PC-3 (cell line): ENCODE measurements at places on chromosomes 3 and 15. TPM values are rescaled to one million over a fixed set of nuclear protein-coding genes. Genes with fewer than 3 reads are reported as not detected.

- no peak for DNase-seq
Measured at GRCh38 chr3:119762876-119763275, 19.0 kb upstream of the NR1I2 start.

DNA sequence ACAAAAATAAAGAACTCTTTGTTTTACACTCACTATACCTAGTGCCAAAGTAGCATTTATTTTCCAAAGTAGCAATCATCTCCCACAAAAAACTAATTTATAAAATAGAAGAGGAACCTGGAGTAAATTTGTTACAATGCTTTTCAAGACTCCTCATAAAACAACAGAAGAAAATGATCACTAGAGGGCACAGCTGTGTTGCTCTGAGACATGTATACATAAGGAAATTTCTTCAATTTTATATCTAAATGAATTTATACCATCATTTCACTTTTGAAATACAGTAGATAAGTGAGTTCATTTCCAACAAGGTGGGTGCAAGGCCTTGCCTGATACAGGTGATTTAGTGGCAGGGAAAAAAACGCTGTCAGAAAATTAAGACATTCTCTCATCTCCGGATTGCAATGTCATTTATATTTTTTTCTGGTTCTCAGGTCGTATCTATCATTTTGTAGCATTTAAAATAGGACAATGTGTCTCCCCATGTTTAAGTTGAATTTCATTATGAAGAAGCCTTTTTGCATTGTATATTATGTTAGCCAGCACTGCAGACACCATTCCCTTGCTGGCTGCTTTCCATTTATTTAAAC is 25.3 kb upstream of the ARHGEF26 start:
- DNase-seq: peak; percentile 55

Gene C3orf22
- not detected in 2 replicates for total RNA-seq

Gene DAPK2
- 1.4 and 5.2 TPM in 2 replicates for total RNA-seq

Gene RTP4
- 0.11 TPM in 1 of 2 replicates, not detected in the other for total RNA-seq

DNA sequence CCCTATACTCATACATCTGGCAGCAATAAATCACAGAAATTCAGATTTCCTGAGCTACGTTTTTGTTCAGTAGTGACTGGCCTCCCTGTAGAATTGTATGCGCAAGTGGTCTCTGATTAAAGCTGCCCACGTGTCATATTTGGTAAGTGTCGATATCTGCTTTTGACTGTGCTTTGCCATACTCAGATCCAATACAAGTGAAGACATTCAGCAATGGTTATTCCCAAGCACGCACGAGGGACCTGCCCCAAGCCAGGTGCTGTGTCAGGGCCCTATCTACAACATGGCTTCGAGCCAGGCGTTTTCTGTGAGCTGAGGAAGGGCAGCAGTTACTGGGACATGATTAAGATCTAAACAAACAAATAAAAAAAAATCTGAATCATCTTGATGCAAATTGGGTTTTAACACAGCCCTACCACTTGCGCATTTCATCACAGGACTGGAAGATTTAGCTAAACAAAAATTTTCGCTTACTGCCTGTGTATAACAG is 47.2 kb upstream of the ICE2 start:
- peak; percentile 94 for DNase-seq

DNA sequence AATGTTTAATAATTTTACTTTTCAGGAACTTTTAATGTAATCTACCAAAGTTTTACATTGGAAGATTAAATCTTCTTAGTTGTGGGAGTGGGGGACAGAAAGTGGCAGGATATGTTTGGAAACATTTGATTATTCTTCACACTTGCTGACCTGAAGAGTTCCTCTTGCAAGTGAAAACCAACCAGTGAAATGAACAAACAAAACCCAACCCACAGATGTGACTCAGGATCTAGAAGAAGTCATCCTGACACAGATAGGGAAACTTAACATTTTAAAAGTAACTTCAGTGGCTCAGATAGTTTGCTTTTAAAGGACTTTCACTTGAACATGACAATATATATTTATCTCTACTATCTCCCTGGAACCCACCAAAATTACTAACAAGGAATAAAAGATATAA is 55.4 kb downstream of the ASTE1 start:
- DNase-seq: peak; percentile 38

Gene SLC22A14
- total RNA-seq: 0.07 TPM in 1 of 2 replicates, not detected in the other

DNA sequence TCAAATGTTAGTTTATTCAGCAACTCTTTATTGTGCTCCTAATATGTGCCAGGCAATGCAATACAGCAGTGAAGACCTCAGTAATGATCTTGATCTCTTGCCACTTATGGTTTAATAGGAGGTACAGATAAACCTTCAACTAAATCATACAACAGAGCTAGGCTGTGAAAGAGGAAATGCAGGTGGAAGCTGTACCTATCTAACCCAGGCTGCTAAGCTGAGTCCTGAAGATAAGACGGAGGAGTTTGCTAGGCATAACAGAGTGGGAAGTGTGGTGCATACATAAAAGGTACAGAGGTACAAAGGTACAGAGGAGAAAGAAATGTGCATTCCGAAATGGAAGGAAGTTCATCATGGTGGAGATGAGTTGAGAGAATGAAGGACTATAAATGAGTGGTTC is 35.0 kb downstream of the KBTBD8 start:
- no peak for DNase-seq

- peak; percentile 36 for DNase-seq
Measured at GRCh38 chr15:51830276-51830806, 888 bp downstream of the TMOD3 start.

- no peak for DNase-seq
Measured at GRCh38 chr15:68554721-68555678, 23.8 kb upstream of the CORO2B start.

Gene VGLL4
- total RNA-seq: 40.5 and 46.3 TPM in 2 replicates
